T1000 (cell line): ENCODE measurements at places on chromosomes 6 and 20.

GRCh38 chr6:157152556-157152955, 170.8 kb downstream of the TMEM242 start:
- DNase-seq, result no peak

DNA sequence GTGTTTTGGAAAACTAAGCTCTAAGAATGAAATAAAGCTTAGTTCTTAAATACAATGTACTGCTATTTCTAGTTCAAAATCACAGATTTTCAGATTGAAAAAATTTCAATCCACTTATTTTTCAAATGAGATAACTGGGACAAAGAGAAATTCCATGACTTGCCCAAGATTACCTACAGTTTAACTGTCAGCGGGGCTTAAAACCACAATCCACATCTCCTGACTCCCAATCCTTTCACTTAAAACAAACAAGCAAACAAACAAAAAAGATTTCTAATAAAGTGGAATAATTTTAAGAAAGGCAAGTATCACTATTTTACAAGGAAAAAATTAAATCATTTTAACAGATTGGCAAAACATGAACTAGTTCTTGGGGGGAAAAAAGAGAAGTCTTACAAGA, 4.2 kb downstream of the PHIP start:
- no peak for DNase-seq

DNA sequence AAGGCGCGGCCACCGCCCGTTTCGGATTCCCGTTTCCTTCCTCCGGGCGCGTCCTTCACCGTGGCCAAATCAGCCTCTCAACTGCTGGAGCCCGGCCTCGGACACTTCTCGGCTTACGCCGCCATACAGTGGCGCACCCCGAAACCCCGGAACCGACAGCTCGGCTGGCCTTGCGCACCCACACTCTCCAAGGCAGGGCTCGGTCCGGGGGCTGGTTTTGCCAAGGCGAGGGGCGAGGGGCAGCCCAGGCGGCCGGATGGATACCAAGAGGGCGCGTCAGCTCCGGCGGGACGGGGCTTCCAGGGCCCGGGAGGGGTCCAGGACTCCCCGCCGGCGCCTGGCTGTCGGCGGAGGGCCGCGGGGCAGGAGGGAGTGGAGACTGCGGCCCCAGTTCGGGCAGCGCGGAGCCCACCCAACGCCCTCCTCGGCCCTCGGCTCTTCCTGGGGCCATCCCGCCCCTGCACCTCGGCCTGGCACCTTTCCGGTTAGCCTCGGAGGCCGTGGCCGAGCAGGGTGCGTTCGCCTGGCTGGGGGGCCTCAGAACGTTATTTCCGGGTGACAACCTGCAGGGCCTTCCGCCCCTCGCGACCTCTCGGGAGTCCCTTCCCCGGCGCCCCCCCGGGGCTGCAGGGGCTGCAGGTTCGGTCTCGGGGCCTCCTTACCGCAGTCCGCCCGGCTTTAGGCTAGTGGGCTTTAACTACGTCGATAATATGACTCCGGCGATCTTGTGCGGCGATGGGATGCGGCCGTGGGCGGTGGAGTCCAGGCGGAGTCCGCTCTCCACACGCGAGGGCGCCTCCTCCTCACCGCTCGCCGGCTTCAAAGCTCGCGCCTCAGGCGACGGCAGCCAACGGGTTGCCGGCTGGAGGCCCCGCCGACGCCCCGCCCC, 697 bp upstream of the CEP43 start:
- DNase-seq, result no peak

DNA sequence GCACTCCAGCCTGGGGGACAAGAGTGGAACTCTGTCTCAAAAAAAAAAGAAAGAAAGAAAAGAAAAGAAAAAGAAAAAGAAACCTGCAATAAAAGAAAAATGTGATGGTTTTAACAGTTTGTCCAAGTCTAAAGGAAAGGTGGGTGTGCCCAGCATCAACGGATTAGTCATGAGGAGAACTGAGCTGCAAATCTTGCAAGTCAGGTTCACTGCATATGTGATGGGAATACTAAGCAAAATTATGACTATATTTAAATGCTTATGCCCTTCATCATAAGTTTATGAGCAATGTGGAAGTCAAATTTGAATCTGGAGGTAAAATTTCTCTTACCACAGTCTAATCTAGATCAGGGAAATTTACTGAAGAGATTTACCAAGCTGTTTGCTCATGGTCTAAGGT, 13.1 kb upstream of the CDK19 start:
- DNase-seq, result no peak

DNA sequence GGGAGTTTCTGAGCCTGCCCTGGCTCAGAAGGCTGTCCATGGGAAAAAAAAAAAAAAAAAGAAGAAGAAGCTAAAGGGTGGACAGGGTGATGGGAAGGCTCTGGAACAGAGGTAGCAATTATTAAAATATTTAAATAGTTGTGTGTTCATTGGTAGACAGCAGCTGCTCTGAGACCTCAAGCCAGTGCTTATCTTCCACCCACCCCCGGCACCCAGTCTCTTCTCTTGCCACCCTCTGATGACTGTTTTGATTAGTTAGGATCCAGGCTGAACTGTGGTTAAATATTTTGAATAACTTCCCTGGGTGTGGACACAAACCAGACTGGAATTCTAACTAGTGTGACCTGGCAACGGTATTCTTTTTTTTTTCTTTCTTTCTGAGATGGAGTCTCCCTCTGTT, 16.9 kb upstream of the SRSF3 start:
- DNase-seq, result peak; percentile 40

DNA sequence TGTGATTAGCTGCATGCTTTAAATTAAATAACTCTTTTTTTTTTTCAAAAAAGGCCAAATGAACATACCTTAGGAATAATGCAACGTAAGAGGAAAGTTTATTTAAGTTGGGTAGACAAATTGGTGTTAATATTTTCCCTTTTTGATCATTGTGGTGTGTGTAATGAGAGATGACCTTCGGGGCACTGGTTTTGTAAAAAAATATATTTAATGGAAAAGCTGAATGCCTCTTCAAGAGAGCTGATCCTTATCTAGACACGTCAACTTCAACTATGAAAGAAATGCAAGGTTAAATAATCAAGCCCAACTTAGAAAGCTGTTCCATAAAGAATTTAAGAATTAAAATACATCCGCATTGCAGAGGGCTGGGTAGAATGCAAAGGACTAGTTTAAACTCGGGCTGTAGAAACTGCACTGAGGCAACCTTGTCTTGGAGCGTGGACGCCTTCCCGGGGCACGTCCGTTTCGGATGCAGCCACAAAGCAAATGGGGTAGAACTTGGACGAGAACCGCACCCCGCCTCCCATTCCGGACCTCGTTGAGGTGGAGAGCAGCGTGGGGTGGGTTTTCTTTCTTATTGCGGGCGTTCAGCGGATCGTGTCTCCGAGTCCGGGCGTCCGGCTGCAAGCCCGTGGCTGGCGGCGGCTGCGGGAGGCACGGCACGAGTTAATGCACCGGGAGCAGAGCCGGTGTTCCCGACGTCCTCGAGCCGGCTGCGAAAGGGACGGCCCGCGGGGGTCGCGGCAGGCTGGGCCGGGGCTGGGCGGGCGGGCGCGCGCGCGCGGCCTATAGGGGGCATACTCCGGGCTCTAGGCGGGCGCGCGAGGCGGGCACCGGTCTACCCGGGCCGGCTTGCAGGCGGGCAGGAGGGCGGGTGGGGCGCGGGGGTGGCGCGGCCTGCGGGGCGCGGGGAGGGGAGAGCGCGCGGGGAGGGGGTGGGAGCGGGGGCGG, 1.9 kb downstream of the JARID2 start:
- DNase-seq, result no peak

GRCh38 chr6:138446821-138447220, 42.8 kb downstream of the HEBP2 start:
- DNase-seq, result no peak

DNA sequence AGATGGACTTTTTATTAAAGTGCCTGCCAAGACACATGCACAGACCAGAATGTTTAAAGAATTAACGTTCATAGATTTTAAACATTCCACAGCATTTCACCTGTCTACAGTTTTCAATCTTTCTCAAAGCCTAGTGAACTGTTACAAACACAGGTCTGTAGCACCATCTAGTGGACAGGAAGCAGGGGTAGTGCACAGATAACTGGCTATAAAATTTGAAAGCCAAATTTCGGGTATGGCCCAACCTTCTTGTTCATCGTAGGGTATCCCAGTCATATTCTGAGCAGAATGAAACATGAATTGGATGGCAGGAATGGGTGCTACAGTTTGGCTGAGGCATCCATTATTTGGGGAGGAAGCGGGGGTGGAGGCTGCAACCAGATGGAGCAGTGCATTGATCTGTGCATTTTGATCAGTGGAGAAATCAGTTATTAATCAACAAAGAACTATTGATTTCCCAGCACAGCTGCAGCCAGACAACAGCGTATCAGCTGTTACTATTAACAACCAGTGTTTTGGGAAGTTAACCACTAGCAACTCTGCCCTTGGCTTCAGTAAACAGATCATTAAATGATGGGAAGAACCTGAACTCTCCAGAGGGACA, 56.1 kb upstream of the B3GAT2 start:
- no peak for DNase-seq

GRCh38 chr6:74851596-74851995, 354.3 kb downstream of the COL12A1 start:
- DNase-seq, result no peak

DNA sequence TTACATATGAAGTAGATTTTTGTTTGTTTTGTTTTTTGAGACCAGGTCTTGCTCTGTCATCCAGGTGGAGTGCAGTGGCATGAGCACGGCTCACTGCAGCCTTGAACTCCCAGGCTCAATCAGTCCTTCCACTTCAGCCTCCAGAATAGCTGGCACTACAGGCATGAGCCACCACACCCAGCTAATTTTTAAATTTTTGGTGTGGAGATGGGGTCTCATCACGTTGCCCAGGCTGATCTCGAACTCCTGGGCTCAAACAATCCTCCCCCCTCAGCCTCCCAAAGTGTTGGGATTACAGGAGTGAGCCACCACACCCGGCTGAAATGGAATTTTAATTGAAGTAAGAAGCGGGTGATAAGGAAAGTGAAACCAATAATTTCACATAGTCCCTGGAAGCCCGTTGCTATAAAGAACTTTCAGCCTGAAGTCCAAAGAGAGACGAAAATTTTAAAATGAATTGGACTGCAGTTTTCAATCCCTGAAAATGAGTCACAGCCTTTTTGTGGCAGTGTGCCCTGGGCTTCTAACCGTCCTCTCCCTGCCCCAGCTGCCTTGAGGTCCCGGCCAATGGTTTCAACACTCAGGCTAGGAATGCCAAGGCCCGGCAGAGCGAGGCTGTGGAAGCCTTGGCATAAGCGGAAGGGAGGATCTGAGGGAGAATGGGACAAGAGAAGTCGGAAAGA, 757 bp downstream of the RAET1E start:
- peak; percentile 54 for DNase-seq

DNA sequence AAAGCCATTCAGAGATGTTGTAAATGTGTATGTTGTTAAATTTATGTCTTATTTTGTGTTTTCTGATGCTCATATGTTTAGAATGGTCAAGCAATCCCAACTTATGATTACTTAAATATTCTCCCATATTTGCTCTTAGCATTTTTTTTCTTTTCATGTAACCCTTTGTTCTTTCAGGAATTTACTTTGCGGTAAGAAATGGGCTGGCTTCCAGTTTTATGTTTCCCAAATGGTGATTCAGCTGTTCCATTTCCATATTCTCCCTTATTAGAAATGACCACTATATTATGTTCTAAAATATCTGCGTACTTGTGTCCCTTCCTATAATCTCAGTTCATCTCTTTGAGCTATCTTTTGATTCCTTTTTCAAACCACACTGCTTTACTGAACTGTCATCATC, 113.7 kb downstream of the CDH26 start:
- DNase-seq, result no peak

DNA sequence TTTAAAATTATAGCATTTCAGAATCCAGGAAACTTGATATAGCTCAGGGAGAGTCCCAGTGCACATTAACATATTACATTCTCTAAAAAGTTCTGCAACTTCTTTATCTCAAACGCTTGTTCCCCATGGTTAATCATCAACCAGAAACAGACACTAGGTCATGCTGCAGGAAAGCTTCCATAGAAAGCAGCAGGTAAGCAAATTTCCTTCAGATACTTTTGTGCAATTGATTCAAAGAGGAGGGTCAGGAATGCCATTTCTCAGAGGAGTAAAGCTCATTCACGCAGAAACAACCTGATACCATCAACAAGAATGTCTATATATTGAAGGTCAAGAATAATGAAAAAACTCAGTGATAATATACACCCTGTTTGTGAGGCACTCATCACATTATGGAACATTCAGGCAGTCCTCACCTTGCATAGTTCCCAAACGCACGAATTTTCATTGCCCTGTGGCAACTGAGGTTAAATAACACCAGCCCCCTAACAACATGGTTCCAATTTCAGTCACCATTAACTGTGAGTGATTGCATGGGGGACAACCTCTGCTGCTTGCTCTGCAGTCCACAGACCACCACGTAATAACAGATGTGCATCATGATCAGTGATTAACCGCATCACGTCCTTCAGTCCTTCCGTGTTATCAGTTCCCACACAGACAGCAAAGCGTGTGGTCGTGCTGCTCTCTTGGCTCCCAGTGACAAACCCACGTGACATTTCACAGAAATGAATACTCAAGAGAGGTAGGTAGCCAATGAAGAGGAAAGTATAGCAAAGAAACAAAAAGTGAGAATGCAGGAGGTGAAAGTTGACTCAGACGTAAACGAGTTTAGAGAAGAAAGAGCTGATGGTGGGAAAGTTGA, 95.7 kb downstream of the LY86 start:
- no peak for DNase-seq

DNA sequence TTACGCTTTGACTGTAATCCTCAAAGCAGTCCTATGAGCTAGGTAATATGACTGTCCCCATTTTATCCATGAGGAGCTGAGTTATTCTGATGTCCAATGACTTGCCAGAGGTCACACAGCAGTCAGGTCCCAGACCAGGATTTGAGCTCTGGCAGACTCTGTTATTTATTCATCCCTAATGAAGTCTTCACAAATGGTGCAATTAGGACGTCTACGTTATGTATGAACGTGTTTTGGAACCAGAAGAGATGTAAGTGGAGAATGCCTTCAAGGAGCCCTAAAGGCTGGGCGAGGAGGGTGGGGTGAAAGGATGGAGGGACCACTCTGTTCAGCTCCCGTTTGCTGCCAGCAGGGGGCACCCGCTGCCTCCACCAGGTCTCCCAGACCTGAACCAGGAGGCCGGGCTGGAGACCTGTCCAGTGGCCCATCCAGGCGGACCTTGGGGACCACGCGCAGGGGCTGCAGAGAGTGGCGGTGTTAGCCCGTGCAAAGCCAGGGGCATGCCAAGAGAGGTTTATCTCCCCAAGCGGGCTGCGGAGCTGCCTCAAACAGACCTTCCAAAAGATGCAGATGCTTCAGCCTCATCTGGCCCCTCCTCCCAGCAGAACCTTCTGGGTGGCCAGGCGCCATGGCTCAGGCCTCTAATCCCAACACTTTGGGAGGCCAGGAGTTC, 15.2 kb upstream of the ZNF335 start:
- peak; percentile 29 for DNase-seq

DNA sequence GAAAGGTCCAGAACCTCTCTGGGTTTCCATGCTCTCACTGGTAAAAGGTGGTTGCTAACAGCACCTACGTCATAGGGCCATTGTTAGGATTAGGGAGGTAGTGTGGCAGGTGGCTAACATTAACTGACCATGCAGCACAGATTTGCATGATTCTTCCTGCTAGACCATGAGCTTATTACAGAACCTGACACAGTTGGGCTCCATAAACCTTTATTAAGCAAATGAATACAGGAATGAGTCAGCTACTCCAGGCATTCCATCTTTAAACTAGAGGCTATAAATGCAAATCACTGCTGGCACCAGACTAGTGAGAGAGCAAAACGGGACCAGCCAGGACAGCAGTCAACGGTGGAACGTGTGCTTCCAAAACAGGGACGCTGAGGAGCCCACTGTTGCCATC, 440.1 kb downstream of the PTPRT start:
- DNase-seq, result no peak

GRCh38 chr6:119430805-119431204, 81.2 kb upstream of the MAN1A1 start:
- no peak for DNase-seq
